ENCODE measurements at places on chromosomes 3 and 15.

DNA sequence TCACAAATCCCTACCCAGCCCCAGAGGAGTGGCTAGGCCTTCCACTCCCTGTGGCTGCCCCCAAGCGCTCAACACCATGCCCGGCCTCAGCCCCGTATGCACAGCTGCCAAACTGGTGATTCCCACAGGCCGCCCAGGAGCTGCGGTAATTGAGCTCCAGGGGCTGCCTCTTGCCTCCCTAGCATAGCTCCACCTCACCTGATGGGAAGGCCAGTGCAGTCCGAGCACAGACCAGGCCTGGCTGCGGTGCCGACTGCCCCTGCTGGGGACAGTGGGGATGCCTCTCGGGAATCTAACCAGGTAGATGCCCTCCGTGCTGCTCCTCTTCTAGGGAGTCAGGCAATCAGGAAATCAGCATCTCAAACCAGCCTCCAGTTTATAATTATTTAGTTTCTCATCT is 25.9 kb downstream of the SCN5A start:
- DNase-seq = no peak

GRCh38 chr15:40941528-40942336 is 11.5 kb upstream of the CHAC1 start:
- DNase-seq = peak; percentile 71

- DNase-seq = no peak
These were observed 67.2 kb upstream of the TP63 start for GRCh38 chr3:189563853-189564563.

GRCh38 chr3:112128843-112129727 is 4.0 kb downstream of the GCSAM start:
- peak; percentile 81 for DNase-seq

- DNase-seq = no peak
These were observed 49.6 kb downstream of the SLMAP start for GRCh38 chr3:57805674-57806073.

DNA sequence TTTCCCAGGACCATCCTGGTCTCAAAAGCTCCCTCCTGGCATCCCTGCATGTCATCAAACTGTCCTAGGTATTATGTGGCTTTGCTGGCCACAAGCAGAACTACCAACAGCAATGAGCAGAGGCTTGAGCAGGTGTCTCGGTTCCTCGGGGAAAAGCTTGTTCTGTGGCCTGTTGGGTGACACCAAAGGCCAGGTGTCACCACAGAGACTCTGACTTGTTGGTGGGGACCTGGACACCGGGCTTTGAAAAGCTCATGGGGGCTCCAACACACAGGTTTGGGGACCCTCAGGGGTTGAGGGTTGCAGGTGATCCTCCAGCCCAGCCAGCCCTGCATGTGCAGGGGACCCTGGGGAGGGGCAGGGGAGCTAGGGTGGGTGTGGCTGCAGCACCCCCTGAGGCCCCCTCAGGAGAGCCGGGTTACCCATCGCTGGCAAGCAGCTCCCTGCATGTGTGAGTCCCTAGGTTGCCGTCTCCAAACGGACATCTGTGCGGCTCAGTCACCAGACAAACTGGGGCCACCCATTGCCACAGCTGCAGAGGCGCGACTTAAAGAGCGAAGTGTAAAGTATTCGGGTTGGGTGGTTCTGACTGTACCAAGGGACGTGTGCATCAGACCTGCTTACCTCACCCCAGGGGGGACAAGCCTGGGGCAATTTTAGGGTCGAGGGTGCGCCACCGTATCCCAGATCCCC is 140.1 kb downstream of the CHSY1 start:
- DNase-seq = no peak

Data from CD4-positive, alpha-beta T cell treated with Interferon gamma for 1 hour (primary cell).